ENCODE measurements at places on chromosomes 5 and 9.
A peak's percentile ranks its signal among the peaks of the same experiment; 100 is the strongest.

- DNase-seq, result no peak
These were observed 379.1 kb downstream of the DMRT2 start for GRCh38 chr9:1429297-1429696.

GRCh38 chr5:14193496-14193895 lies 50.4 kb downstream of the TRIO start:
- DNase-seq, result no peak

DNA sequence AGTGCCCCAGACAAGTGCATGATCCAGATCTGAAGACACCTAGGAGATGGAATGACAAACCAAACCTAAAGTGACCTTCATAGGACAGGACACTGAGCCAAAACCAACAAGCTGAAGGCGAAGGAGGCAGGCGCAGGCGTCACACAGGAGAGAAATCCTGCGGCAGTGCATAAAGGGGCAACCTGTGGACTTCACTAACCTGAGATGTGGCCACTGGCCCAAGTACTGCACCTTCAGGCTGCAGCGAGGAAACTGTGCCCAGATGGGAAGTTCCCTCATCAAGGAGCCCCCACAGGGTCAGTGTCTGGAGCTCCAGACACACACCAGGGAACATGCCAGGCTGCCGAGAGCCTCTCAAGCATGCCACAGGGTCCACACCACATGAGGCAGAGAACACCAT lies 3.7 kb downstream of the IPPK start:
- DNase-seq, result no peak

DNA sequence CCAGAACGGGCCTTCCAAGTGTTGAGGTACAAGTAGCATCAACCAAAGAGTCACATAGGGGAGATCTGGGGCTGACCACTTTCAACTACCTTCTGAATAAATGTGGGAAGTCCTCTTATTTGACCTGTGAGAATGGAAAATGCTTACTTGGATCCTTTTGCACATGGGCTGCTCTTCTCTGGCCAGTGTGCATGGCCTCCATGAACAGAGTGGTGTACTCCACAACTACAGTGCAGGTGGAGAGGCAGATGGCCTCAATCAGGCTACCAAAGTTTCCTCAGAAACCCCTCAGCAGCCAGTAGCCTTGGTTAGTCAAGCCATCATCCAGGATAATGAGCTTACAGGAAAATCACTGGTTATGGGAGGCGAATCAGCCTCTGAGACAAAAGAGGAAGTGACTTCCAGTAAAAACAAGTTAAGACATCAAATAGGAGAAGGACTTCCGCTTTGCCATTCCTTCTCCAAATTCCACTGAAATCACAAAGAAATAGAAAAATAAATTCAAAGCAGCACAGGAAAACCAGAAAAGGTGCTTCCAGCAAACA lies 18.3 kb upstream of the FCHO2 start:
- DNase-seq, result no peak

DNA sequence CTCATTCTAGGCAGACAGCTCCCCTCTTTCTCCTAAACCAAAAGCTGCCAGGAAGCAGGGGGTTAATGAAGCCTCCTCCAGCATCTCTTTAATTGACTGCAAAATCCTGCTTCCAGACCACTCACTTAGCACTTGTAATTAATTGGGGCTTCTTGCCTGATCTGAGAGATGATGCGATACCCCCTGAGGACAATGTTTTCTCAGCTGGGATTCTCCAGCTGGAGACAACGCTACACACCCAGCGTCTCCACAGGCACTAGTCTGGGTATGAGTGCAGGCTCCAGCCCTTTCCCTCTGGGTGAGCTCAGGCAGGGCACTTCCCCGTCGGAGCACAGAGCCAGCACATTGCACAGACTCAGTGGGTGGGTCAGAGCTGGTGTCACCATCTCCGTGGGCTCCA lies 16.1 kb downstream of the CPLX2 start:
- DNase-seq, result no peak

GRCh38 chr9:105475302-105475701 lies 27.5 kb downstream of the FSD1L start:
- no peak for DNase-seq

GRCh38 chr5:10447041-10447440 lies 5.4 kb downstream of the ROPN1L start:
- DNase-seq, result no peak

DNA sequence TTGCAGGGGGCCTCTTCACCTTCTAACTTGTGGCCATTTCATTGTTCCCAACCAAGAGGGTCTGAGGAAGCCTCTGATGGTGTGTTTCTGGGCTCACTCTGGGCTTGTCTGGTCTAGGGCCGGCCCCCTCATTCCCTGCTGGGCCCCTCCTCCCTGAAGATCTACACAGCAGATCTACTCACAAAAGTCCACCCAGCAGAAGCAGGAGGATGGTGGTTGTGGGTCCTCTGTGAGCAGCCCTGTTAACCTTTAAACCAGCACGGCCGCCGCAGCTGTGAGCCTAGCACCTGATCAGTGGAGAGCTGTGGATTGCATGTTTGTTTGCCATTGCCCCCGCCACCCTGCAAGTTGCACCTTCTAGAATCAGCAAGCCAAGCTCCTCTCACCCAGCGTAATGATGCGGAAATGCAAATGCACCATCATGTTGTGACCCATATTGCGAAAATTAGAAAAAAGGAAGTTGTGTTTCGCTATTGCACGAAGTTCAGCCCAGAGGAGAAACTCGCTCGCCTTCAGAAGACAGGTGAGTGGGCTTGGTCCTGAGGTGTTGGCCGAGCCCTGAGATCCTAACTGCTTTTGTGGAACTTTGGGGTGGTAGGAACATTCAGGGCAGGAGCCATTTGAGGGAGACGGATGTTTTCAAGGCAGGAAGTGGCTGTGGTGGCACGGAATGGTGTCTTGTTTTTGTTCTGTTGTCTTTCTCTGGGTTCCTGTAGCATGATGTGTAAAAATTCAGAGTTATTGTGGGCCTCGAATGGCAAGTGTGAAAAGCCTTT lies 16.7 kb downstream of the FGD3 start:
- DNase-seq, result peak; percentile 73

DNA sequence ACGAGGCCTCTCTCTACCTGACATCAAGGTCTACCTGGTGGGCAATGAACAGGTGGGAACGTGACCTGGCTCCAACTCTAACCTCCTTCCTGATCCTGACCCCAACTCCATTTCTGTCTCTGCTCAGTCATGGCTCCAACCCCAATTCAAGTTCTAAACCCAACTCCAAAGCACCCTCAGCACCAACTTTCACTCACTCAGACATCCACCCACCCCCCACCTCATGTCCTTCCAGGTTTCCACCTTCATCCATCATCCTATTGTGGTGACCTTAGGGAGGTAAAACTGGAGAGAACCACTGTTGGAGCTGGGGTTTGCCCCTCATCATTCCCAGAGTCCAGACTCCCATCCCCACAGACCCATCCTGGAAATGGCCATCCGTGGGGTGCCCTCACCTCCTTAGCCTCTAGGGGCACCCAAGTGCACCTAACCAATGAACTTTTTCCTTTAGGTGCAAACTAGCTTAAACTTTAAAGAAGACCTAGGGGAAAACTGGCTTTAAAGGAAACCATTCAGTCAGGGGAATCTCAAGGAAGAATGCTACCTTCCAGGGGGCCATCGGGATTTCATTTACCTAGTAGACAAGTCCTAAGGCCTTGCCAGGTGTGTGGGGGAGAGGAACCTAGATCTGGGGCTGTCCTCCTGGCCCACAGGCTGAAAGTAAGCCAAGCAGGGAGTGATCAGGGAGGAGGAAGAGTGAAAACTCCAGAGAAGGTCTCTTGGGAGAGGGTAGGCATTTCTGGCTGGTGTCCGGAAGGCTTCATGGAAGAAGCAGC lies 11.3 kb downstream of the RGS14 start:
- DNase-seq, result peak; percentile 44

DNA sequence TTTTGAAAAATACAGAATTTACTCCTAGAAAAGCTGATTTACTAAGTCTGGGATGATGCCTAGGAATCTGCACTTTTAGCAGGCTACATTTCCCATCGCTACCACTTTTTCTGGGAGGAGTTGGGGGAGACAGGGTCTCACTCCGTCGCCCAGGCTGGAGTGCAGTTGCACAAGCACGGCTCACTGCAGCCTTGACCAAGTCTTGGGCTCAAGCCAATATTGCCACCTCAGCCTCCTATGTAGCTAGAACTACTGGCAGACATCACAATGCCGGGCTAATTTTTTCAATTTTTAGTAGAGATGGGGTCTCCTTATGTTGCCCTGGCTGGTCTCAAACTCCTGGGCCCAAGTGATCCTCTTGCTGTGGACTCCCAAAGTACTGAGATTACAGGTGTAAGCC lies 85.9 kb downstream of the NR6A1 start:
- no peak for DNase-seq

DNA sequence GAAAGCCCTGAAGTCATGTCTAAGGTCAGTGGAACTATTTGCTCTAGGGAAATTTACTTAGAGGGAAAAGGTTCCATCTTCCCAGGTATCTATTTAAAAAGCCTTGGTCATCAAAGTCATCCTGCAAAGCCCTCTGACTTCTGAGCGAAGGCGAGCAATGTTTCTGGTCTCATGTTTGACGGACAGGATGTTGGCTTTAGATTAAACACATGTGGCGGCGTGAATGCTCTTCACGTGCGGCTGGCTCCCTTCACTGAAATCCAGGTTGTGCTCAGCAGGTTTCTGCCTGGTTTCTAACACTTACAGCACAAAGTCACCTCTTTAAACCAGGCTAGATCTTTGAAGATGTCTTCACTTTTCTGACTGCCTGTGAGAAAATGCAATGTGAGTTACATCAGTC lies 5.7 kb upstream of the ZBTB34 start:
- no peak for DNase-seq

DNA sequence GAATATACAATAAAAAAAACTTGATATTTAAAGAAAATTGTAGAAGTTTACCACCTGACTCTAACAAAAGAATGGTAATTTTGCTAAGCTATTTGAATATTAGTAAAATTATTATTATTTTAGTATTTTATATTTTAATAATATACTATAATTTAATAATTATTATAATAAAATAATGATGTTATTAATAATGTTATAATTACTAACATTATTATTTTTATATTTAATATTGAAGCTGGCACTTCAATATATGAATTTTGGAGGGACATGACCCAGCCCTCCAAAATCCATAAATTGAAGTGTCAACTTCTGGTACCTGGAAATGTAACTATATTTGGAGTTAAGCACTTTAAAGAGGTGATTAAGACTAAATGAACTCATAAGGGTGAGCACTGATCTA lies 486.1 kb upstream of the CDH9 start:
- DNase-seq, result no peak

- no peak for DNase-seq
These were observed 306 bp downstream of the TRUB2 start for GRCh38 chr9:128321879-128322403.

DNA sequence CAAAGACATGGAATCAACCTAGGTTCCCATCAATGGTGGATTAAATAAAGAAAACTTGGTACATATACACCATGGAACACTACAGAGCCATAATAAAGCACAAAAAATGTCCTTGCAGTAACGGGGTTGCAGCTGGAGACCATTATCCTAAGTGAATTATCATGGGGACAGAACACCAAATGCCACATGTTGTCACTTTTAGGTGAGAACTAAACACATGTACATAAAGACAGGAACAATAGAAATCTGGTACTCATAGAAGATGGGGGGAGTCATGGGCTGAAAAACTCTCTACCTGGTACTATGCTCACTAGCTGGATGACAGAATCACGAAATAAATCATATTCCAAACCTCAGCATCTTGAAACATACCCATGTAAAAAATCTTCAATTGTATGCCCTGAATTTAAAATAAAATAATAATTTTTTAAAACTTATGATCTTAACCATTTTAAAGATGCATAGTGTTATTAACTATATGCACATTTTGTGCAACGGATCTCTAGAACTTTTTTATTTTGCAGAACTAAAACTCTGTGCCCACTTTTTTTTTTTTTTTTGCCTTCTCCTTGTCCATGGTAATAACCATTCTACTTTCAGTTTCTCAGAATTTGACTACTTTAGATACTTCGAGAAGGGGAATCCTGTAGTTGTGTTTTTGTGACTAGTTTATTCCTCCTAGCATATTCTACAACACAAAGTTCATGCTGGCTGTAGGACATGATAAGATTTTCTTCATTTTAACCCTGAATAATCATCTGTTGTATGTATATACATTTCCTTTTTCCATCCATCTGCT lies 1081.6 kb upstream of the ACO1 start:
- no peak for DNase-seq

- no peak for DNase-seq
These were observed 19.8 kb upstream of the NUDT12 start for GRCh38 chr5:103582364-103582763.

DNA sequence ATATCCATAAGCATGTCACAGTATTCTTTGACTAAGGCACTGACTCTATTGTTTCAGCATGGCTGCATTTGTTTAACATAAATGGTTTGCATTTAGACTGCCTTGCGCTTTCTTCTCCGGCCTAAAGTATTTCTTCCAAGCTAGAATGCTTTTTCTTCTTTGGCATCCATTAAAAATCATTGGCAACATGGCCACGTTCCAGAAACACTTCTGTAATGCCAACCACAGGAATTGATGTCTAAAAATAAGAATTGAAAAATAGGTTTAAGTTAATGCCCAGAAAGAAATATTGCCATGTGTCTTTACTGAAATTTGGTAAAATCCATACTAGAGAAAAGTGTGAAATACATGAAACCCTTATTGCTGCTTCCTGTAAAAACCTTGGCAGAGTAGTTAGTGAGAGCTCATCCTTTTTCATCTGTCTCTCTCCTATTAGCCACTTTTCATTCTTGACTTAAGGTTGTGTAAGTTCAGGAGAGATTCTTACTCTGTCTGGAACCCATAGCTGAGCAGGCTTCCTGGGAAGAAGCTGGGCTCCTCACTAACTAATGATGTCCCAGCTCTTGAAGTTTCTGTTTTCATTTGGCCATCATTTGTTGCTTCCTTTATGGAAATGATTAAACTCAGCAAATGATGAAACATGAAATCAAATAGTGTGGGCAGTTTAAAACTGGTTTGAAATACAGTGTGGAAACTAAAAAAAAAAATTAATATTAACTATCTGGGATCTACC lies 58.2 kb upstream of the RPS23 start:
- no peak for DNase-seq

GRCh38 chr5:42399702-42400101 lies 23.5 kb upstream of the GHR start:
- DNase-seq, result no peak

DNA sequence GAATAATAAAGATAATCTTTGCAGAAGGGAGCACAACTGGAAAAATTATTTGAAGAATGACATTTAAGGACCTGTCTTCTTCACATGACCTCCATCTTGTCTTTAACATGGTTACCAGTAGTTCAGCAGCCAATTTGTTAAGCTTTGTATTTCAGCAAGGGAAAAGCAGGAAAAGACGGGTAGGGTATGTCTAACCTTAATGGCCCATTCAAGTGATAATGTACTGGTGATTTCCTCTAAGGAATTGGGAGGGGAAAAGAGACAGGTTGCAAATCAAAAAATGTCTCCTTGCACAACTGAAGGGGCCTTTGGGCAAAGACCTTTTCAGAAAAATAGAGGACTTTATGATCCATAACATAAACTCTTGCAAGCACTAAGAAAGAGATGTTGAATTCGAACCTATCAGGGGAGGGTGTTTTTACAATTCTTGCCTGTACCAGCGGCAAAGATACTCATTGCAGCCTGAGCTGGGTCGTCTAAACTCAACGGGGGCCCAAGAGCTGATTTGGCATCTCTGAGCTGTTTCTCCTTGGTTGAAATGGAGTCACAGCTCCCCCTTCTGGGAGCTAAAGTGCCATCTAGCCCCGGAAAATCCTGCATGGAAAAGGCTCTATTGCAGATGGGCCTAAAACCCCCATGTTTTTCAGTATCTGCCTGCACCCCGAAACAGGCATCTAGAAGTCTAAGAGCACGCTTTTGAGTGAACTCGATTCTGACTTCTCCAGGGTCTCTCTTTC lies 3.8 kb downstream of the BRINP1 start:
- no peak for DNase-seq

All from activated T-cell treated with anti-CD3 and anti-CD28 coated beads, Interleukin-2, amount 50 U/mL, for 1 hour (primary cell).